Stimulated activated CD4-positive, alpha-beta T cell treated with anti-CD3 and anti-CD28 coated beads, Interleukin-15, amount 100 ng/mL, for 1 hour (primary cell): ENCODE measurements at places on chromosomes 12 and 14.

GRCh38 chr12:80936642-80937390 is 918 bp downstream of the LIN7A start:
- DNase-seq: no peak

DNA sequence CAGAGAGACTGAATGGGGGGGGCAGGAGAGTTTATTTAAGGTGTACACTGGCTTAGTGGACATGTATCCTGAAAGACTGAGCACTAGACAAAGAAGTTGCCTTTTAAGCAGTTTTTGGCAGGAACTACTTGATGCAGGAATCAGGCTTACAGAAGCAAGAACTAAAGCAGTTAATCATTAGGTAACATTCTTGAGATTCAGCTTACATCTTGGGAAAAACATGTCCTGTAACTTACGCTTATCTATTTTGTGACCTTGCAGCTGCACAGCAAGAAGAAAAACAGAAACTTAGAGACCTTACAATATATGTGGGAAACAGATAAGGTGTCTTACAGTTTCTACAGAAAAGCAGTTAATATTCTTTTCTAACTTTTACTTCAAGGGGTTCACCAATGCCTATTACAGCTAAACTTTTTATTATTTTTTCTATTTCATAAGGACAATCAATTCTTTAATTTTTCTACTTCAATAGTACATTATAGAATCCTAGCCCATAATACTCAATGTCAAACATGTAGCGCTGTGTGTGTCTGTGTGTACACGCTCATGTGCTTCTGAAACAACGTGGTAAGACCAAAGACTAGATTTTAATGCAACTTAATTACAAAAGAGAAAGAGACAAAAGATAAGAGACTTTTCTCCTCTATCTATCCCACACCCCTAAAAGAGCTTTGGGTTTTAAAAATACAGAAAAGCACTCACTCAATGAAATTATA is 276.9 kb downstream of the PRKD1 start:
- no peak for DNase-seq

DNA sequence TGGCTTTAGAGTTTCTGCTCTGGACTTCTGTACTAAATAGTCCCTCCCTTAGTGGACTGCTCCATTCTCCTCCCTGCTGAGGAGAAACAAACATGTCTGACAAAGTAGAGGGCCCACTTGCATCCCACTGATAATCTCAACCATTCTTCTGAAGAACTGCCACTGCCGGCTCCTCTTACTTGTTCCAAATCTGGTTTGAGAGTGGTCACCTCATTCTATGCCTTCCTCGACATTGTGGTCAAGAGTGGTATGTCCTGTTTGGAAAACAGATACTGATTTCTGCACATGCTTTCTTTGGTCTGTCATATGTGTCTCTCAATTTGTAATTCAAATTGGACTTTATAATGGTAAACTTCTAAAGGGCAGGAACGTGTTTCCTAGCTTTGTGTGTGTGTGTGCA is 36.3 kb upstream of the PLEKHA5 start:
- no peak for DNase-seq

- no peak for DNase-seq
Observed at GRCh38 chr14:94461526-94462218, 9.1 kb upstream of the SERPINA11 start.

GRCh38 chr14:36070031-36070719 is 106.3 kb downstream of the PTCSC3 start:
- DNase-seq: no peak

GRCh38 chr12:131917139-131917710 is 11.9 kb upstream of the PUS1 start:
- DNase-seq: no peak

GRCh38 chr12:89736995-89737394 is 28.4 kb upstream of the ATP2B1 start:
- no peak for DNase-seq

DNA sequence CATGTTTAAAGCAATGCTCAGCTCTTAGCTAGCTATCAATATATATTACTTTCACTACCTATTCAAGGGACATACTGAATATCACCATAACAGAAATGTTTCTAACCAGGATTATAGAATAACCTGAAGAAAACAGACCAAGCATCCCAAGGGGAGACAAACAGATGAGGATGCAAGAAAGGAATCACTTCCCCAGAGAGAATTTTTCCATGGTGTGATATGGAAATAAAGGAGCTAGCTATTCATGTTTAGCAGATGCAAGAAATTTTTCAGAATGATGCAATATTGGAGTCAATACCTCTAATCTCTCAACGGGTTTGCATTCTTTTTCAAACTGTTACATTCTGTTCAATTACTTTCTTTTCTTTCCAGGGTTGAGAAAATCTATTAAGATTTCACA is 538.9 kb upstream of the FLRT2 start:
- DNase-seq: no peak

DNA sequence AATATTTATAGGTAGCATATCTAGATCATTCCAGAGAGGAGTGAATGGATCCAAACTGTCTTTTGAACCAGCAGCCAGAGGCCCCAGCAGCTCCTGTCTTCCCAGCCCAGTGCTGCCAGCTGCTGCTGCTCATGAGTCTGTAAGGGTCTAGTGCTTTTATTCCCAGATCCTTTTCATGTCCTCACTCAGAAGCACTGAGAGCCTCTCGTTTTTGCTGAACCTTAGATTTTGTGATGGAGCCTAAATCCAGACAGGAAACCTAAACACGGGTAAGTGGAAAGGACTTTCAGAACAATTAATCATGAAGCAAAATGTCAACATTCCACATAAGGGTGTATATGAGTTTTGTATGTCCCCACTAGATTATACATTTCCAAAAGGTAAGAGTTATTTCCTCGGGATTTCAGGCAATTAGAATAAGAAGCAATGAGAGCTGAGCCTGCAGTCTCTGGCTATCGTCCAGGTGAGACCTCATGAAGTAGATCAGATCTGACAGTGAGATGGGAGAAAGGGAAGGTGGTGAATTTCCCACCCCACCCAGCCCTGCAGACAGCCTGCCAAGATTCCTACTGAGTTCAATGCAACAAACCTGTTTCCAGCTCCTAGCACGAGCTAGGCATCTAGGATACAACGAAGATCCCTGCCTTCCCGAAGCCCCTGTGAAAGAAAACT is 84.4 kb downstream of the NINJ2 start:
- no peak for DNase-seq

DNA sequence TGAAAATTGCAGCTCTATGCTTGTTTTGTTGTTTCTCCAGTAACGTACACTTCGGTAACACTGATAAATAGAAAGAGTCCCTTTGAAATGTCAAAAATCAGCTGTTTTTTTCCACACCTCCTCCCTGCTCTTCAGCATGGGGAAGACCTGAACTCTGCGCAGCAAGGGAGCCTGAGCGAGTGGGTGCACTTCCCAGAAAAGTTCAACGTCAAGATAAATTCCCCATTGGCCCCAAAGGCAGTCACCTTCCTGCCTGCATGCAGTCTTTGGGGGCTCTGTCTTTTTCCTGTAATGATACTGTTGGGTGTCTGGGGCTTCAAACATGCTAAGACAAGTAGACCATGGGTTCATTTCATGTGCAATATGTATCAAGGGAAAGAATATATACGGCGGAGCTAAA is 8.8 kb upstream of the FOXG1 start:
- no peak for DNase-seq

DNA sequence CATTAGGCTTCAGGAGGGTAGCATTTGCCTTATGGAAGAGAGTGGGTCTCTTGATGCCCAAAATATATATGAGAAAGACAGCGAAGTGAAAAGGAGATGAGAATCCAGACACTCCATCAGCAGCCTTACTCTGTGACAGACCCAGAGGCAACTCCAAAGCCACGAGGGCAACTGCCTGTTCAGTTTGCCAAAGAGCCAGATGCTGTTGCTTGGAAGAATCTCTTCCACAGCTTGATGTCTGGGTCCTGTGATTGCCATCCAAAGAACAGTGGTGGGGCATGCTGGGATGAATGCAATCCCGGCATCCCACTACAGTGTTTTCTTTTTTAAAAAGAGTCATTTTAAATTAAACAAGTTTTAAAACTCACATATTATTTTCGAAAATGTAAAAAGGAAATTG is 10.9 kb upstream of the OTX2 start:
- DNase-seq: no peak

DNA sequence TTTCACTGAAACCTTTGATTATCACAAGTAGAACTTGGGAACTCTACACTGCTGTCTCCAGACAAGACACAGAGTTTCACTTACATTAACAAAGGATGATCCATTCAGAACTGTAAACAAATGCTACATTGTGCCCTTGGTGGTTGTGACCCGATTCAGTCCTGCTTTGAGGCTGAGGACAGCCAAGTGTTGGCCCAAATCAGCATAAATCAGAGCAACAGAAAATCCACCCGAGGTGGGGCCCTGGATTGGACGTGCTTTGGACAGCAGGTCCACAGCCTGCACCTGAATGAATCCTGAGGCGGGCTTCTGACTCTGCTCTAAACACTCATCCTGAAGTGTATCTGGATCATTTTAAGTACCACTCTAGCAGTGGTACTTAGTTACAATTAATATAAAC is 68.8 kb downstream of the PPP2R5C start:
- DNase-seq: no peak

- no peak for DNase-seq
Observed at GRCh38 chr12:109589691-109590245, 16.2 kb downstream of the MVK start.

GRCh38 chr12:50119387-50119786 is 7.4 kb downstream of the COX14 start:
- DNase-seq: no peak

- no peak for DNase-seq
Observed at GRCh38 chr12:120800665-120801064, 75.0 kb downstream of the ACADS start.

DNA sequence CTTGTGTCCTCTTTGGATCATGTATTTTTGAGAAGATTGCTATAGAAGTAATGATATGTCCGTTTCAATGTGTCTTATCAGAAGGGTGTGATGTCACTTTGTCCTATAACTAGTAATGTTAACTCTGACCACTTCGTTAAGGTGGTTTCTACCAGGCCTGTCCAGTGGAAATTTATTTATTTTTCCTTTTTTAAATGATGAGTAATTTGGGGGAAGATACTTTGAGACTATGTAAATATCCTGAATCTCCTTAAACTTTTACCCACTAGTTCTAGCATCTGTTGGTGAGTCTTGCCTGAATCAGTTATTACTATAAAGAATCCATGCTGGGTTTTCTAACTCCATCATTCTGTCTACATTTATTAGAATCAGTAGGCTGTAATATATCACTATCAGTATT is 15.3 kb downstream of the EP400 start:
- DNase-seq: no peak

GRCh38 chr12:112029301-112029700 is 16.1 kb downstream of the ERP29 start:
- no peak for DNase-seq

GRCh38 chr12:123267991-123268843 is 3.4 kb downstream of the CDK2AP1 start:
- no peak for DNase-seq

- DNase-seq: no peak
Observed at GRCh38 chr14:101454229-101454628, 107.1 kb upstream of the DIO3 start.

- no peak for DNase-seq
Observed at GRCh38 chr14:52400846-52401245, 86.7 kb downstream of the PTGER2 start.

GRCh38 chr12:32893458-32893857 is 3.1 kb downstream of the PKP2 start:
- no peak for DNase-seq

DNA sequence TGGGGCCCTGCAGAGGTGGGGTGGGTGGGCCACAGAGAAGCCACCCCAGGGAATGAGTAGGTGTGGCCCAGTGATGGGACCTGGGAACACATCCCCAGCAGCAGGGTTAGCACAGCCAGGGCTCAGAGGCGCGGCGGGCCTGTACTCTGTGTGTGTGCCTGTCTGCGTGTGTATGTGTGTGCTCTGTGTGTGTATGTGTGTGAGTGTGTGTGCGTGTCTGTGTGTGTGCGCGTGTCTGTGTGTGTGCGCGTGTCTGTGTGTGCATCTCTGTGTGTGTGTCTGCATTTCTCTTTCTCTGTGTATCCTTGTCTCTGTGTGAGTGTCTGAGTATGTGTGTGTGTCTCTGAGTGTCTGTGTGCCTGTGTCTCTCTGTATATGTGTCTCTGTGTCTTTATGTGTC is 26.1 kb downstream of the KIF26A start:
- no peak for DNase-seq

DNA sequence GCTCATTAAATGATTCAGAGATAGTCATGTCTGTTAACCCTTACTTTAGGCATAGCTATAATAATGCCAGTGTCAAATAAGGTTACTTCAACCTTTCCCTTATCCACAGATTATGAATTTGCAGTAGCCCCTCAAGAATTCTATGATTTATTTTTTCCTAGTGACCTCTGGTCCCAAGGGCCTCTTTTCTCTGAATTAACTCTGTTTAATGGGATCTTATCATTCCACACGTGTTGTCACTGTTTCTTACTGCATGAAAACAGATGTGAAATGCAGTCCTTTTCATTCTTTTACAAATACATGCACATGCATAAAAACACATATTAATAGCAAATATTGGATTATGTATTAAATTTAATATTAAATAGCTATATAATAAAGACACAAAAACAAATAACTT is 667.7 kb upstream of the FOXG1 start:
- DNase-seq: no peak

DNA sequence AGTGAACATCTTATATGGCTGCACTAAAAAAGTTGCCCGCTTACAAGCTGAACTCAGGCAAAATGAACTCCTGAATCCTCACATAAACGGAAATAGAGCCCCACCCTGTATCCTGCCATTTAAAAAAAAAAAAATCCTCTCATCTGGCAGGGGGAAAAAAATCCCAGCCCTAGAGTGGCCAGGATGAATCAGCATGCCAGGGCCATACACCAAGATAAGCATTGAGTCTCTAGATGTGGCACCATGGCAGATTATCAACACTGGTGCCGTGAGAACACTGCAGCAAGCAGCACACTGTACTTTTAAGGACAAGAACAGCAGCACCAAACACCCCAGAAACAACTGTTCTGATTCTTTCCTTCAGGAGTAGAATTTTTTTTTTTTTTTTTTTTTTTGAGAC is 65.5 kb downstream of the RASSF3 start:
- no peak for DNase-seq

- no peak for DNase-seq
Observed at GRCh38 chr12:65803251-65803650, 21.0 kb upstream of the HMGA2 start.

GRCh38 chr12:130202201-130202600 is 39.9 kb downstream of the FZD10 start:
- DNase-seq: no peak

- DNase-seq: no peak
Observed at GRCh38 chr12:26187014-26187798, 8.2 kb upstream of the SSPN start.
